ENCODE measurements at places on chromosomes 4 and X.

- no peak for DNase-seq
Observed at GRCh38 chr4:10077076-10077475, 39.5 kb downstream of the WDR1 start.

DNA sequence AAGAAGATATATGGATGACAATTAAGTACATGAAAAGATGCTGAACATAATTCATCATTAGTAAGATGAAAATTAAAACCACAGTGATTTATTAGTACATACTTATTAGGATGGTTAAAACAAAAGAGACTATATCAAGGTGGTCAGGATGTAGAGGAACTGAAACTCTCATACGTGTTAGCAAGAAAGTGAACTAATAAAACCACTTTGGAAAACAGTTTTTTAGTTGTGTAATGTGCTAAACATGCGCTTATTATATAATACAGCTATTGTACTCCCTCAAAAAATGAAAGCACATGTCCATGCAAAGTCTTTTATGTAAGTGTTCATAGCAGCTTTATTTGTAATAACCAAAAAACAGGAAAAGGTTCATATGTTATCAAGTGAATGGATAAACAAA lies 89.9 kb upstream of the KCTD8 start:
- DNase-seq = no peak

DNA sequence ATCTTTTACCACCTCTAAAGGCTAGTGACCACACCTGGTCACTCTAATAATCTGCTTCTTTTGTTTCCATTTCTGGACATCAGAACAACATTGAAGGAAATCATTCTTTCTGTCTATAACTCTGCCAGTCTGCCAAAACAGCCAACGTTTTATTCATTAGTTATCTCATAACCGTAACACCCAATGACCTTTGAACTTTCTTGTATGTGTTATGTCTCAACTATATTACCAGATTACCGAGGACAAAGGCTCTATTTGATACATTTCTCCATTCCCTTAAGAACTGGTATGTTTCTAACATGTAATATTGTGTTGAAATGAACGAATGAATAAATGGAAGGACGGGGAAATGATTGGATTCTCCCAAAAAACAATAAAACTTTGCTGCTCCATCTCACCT lies 152.7 kb downstream of the GABRB1 start:
- no peak for DNase-seq

DNA sequence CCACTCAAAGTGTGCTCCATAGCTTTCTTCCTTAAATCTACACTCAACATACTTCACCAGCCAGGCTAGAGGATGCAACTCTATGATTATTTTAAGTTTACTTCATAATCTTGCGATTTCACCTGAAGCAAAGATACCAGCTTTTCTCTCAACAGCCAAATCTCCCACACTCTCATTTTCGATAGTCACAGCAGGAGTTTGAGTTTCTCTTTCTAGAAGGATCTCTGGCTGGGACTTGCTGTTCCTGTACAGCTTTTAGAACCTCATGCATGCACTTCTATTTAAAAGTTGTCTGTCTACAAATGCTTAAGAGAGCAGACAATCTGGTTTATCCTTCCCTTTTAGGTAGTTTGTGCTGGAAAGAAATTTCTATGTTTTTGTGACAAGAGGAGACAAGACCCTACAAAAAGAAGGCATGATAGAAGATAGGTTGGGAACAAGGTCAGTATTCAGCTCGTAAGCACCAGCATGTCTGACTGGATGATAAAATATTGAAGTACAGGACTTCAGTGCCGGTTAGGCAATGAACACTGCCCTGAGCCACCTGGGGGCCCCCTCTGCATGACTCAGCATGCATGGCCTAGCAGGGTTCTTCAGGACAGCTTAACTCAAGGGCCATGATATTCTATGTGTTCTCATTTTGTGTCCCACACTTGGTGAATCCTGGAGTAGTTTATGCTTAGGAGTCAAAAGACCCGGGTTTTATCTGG lies 65.6 kb downstream of the ATXN3L start:
- no peak for DNase-seq

DNA sequence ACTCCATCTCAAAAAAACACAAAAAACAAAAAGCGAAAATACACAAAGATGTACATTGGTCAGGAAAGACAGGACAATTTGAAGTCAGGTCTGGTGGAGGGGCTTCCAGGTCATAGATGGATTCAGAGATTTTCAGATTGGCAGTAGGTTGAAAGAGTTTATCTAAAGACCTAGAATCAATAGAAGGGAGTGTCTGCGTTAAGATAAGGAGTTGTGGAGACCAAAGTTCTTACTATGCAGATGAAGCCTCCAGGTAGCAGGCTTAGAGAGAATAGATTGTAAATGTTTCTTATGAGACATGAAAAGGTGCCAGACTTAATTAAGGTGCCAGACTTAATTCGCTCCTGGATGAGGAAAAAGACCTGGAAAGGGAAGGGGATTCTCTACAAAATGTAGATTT lies 6.9 kb upstream of the RPS3A start:
- no peak for DNase-seq

GRCh38 chr4:40256329-40256728 lies 59.5 kb downstream of the RHOH start:
- no peak for DNase-seq

- peak; percentile 98 for DNase-seq
Observed at GRCh38 chr4:6909113-6909969, at the start of gene TBC1D14. TBC1D14 (plus strand) TSS chr4:6909826; CDS start chr4:6923390, 13,564 bp downstream.

GRCh38 chr4:134343081-134343480 lies 141.5 kb upstream of the PABPC4L start:
- DNase-seq = no peak

- DNase-seq = no peak
Observed at GRCh38 chrX:108029928-108030711, 14.7 kb upstream of the VSIG1 start.

- DNase-seq = no peak
Observed at GRCh38 chrX:34197946-34198345, 65.8 kb upstream of the FAM47A start.

GRCh38 chr4:138317175-138317748 lies 75.1 kb upstream of the SLC7A11 start:
- no peak for DNase-seq

Measured in AG08396 (cell line).